ENCODE measurements at places on chromosomes 4 and X. TPM values are rescaled to one million over a fixed set of nuclear protein-coding genes. Genes with fewer than 3 reads are reported as not detected.

MOSPD2 gene
- 14.2 TPM for total RNA-seq

GRCh38 chr4:84490663-84491062 is 8.4 kb downstream of the NKX6-1 start:
- no peaks in the 10 kb centered on the region for H3K36me3 ChIP-seq
- DNase-seq = no peak
- H3K27ac ChIP-seq = no peak overlapping the region
- no peak overlapping the region for H3K4me3 ChIP-seq
- peaks cover 100% of the 10 kb centered on the region for H3K27me3 ChIP-seq

GRCh38 chr4:89336818-89337420 is 29.3 kb upstream of the GPRIN3 start:
- H3K27me3 ChIP-seq = no peaks in the 10 kb centered on the region
- H3K4me1 ChIP-seq = no peaks in the 10 kb centered on the region
- H3K4me3 ChIP-seq = no peak overlapping the region
- no peak for DNase-seq

RNF128 gene
- not detected for total RNA-seq

- peak; percentile 68 for DNase-seq
- H3K27me3 ChIP-seq = no peaks in the 10 kb centered on the region
- H3K4me3 ChIP-seq = no peak overlapping the region
- no peaks in the 10 kb centered on the region for H3K36me3 ChIP-seq
- H3K4me1 ChIP-seq = no peaks in the 10 kb centered on the region
Measured at GRCh38 chr4:74311696-74312313, 3.5 kb downstream of the EPGN start.

DNA sequence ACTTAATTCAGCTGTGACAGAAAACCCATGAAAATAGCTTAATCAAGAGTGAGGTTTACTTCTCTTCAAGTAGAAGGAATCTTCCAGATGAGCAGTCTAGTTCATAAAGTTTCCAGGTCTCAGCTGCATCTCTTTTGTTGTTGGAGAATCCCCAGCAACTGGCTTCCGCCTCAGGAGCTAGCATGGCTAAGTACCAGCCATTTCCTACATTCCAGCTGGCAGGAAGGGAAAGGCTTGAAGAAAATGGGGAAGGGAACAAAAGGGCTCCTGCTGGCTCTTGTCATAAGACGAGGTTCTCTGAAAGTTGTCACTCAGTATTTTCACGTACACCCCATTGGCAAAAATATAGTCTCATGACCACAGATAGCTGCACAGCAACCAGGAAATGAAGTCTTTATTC is 27.3 kb upstream of the TRIM2 start:
- H3K36me3 ChIP-seq = no peaks in the 10 kb centered on the region
- no peak overlapping the region for H3K27ac ChIP-seq
- H3K27me3 ChIP-seq = no peaks in the 10 kb centered on the region
- H3K4me1 ChIP-seq = peaks cover 13% of the 10 kb centered on the region

DNA sequence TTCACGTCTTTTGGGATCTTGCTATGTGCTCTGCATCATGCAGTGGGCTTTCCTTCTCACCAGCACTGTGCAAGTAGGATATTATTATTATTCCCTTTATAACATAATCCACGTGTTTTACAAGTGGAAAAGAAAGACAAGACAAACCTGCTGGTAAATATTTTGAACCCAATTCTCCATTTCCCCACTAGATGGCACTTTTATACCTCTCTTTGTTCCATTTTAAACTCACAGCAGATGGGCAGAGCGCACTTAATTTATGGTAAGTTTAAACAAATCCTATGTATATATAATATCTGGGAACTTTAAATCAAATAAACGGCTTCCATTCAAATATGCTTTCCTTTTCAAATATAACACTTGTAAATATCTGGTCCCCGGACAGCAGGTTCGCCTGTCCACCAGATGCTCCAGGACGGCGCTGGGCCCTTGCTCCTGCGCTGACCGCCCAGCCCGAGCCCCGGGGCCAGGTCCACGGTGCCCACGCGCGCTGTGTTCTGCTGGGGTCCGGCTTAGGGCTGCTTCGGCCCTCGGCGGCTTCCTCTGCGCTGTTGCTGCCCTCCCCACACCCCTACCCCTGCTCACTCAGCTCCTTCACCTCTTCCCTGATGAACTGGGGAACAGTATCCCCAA is 31.1 kb downstream of the F11 start:
- H3K27me3 ChIP-seq = peaks cover 5% of the 10 kb centered on the region
- H3K4me1 ChIP-seq = no peaks in the 10 kb centered on the region
- no peak overlapping the region for H3K4me3 ChIP-seq
- DNase-seq = peak; percentile 56

DNA sequence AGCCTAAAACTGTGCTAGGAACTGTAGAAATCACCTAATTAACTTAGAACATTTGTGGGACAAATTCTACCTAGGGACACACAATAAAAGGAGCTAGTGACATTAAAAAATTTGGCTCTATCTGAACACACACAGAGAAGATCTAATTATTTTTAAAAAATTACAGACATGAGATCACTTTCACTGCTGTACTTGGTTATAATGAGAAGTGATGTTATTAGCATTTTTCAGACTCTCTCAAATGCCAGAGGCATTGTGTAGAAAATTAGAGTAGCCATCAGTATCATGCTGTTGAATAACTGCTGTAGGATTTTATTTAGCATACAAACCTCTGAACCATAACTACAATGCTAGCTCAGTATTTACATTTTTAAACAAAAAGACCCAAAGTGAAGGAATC is 109.1 kb upstream of the ANK2 start:
- H3K4me1 ChIP-seq = peaks cover 38% of the 10 kb centered on the region
- H3K4me3 ChIP-seq = no peak overlapping the region

BDH2 gene
- 95.3 TPM for total RNA-seq

DNA sequence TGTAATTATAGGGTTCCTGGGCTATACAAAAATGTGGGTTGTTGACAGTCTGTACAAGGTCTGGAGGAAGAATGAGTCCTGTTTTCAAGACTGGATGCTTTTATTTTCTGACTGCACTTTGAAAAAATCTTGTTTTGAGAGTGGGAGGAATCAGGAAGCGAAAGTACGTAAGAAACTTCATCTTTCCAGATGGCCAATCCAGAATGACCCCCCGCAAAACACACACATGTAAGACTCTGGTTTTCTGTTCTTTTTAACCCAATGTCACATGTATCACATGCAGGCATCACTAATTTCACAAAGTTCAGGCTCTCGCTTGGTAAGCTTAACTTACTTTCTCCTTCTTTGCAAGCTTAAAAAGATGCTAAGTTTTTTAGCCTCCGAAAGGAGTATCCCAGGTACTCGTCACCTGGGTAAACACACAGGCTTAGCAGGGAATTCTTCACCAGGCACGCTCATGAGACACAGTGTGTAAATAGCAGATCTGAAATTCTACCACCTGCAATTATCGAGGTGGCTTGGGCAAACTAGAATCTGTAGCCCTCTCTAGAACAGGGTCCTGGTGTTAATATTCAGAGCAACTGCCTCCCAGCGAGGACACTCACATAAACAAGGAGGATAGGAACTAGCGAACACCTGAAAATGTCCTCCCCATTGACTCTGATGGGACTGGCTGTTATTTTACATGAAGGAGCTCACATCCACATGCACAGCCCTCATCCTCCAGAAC is 90.7 kb downstream of the NSUN7 start:
- peaks cover 15% of the 10 kb centered on the region for H3K4me1 ChIP-seq
- H3K27me3 ChIP-seq = no peaks in the 10 kb centered on the region
- no peaks in the 10 kb centered on the region for H3K36me3 ChIP-seq
- H3K4me3 ChIP-seq = no peak overlapping the region
- H3K27ac ChIP-seq = no peak overlapping the region
- no peak for DNase-seq

RPA4 gene
- 0.34 TPM for total RNA-seq

- H3K27ac ChIP-seq = no peak overlapping the region
- no peaks in the 10 kb centered on the region for H3K36me3 ChIP-seq
- H3K4me1 ChIP-seq = no peaks in the 10 kb centered on the region
- no peak for DNase-seq
- H3K27me3 ChIP-seq = no peaks in the 10 kb centered on the region
Measured at GRCh38 chrX:30895370-30895769, 6.3 kb upstream of the TAB3 start.

AFAP1 gene
- total RNA-seq = 6.7 TPM

IL2RG gene
- total RNA-seq = not detected

PNMA5 gene
- total RNA-seq = not detected

SMIM10L2A gene
- 1.9 TPM for total RNA-seq

- H3K36me3 ChIP-seq = no peaks in the 10 kb centered on the region
- H3K4me3 ChIP-seq = no peak overlapping the region
- H3K4me1 ChIP-seq = no peaks in the 10 kb centered on the region
- H3K27me3 ChIP-seq = no peaks in the 10 kb centered on the region
- H3K27ac ChIP-seq = no peak overlapping the region
- DNase-seq = no peak
Measured at GRCh38 chr4:90546114-90546513, 418.9 kb downstream of the CCSER1 start.

- no peak overlapping the region for H3K4me3 ChIP-seq
- H3K4me1 ChIP-seq = peaks cover 9% of the 10 kb centered on the region
- no peaks in the 10 kb centered on the region for H3K36me3 ChIP-seq
- no peak overlapping the region for H3K27ac ChIP-seq
Measured at GRCh38 chrX:71996136-71996535, 85.5 kb downstream of the NHSL2 start.

- no peaks in the 10 kb centered on the region for H3K36me3 ChIP-seq
- no peak for DNase-seq
- H3K4me1 ChIP-seq = no peaks in the 10 kb centered on the region
- no peak overlapping the region for H3K4me3 ChIP-seq
- no peak overlapping the region for H3K27ac ChIP-seq
- no peaks in the 10 kb centered on the region for H3K27me3 ChIP-seq
Measured at GRCh38 chr4:57490520-57491255, 380.5 kb upstream of the IGFBP7 start.

DUSP9 gene
- total RNA-seq = 0.21 TPM

FAM241A gene
- total RNA-seq = 0.03 TPM

SOX3 gene
- total RNA-seq = 20.4 TPM

DNA sequence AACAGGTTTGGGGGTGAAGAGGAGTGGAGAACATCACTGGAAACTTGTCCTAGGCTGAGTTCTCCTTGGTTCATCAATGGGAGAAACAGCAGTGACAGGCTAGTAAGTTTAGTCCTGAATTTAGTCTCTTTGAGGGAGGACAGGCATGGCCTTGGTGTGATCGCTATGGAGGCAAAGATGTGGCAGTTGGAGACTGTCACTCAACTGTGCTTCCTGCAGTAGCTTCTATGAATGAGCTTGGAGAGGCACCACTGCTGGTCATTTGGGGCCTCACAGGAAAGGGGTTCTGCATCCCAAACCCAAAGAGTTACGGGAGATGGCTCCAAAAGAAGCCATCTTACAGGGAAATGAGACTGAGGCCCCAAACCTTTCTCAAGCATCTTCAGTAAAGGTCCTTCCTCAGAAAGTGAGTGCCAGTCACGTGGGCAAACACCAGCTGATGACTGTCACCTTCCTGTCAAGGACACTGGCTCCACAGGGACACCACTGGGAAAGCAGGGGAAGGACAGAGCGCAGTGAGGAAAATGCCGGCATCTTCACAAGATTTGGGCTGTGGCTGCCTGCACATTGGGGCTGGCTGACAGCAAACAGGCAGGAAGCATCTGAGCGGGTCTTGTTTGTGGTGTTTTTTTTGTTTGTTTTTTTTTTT is 7.2 kb downstream of the MRFAP1 start:
- no peak overlapping the region for H3K27ac ChIP-seq
- DNase-seq = no peak
- H3K27me3 ChIP-seq = no peaks in the 10 kb centered on the region
- no peak overlapping the region for H3K4me3 ChIP-seq

FDCSP gene
- not detected for total RNA-seq

DNA sequence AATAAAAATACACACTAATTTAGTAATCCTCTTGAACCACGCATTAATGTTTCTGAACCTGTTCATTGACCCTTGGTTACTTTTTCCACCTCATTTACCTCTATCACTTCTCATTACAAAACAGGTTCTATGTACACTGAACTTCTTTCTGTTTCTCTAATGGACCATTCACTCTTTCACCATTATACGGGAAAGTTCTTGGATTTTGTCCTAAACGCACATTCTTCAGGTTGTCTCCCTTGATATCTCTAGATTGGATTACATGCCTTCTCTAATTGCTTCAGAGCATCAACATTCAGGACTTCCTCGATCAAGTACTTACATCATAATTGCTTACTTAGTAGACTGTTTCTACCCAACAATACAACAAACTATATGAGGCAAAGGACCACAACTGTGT is 359.4 kb upstream of the FSTL5 start:
- H3K4me3 ChIP-seq = no peak overlapping the region
- no peaks in the 10 kb centered on the region for H3K27me3 ChIP-seq
- no peak overlapping the region for H3K27ac ChIP-seq

ADGRL3 gene
- total RNA-seq = 70.0 TPM

DNA sequence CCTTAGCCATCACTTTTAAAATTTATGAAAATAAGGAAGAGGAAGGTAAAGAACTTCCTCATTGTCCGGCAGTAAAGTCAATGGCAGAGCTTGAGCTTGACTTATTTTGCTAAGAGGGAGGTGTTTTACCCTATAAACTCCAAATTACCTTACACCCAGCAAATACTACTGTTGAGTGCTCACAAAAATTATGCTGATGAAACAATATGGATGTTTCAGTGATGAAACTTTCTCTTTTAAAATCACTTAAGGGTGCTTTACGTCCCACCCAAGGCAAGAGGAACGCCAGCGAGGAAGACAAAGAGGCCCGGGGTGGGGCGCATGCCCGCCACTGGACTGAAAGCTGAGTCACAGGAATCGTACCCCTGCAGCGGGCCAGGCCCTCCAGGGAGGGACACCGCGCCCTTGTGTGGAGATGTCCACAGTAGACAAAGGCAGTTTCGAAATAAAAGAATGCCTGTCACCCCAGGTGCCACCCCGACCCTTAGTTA is 560 bp upstream of the TMSB4X start:
- no peaks in the 10 kb centered on the region for H3K27me3 ChIP-seq
- no peak overlapping the region for H3K27ac ChIP-seq
- DNase-seq = peak; percentile 74
- peaks cover 3% of the 10 kb centered on the region for H3K36me3 ChIP-seq
- peak overlapping the region; percentile 97 for H3K4me3 ChIP-seq
- peaks cover 39% of the 10 kb centered on the region for H3K4me1 ChIP-seq

FTSJ1 gene
- 45.2 TPM for total RNA-seq

HTN3 gene
- not detected for total RNA-seq

PABPC1L2B gene
- total RNA-seq = not detected

- peaks cover 11% of the 10 kb centered on the region for H3K4me1 ChIP-seq
- no peaks in the 10 kb centered on the region for H3K27me3 ChIP-seq
- no peak overlapping the region for H3K27ac ChIP-seq
- no peaks in the 10 kb centered on the region for H3K36me3 ChIP-seq
- DNase-seq = no peak
Measured at GRCh38 chr4:7654550-7655445, 220.1 kb upstream of the PSAPL1 start.

DNA sequence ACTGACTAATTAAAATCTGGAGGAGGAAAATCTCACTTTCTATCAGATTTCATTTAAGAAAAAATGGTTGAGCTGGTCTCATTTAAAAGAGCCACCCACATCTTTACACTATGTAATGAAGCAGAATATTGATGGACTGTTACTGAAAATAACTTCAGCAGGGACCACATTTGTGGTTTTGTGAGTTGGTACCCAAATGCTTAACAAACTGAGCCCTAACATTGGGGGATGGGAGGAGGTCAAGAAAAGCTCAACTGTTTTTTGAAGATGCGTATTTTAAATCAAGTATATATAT is 30.1 kb downstream of the HOPX start:
- H3K4me3 ChIP-seq = no peak overlapping the region
- H3K4me1 ChIP-seq = peaks cover 31% of the 10 kb centered on the region
- H3K27me3 ChIP-seq = peaks cover 29% of the 10 kb centered on the region

GRCh38 chrX:48848847-48849246 is 13.4 kb upstream of the PCSK1N start:
- no peaks in the 10 kb centered on the region for H3K36me3 ChIP-seq
- H3K4me3 ChIP-seq = no peak overlapping the region
- no peaks in the 10 kb centered on the region for H3K27me3 ChIP-seq
- DNase-seq = no peak

FAM149A gene
- 10.4 TPM for total RNA-seq
